ENCODE measurements at places on chromosomes 1 and 21.

DNA sequence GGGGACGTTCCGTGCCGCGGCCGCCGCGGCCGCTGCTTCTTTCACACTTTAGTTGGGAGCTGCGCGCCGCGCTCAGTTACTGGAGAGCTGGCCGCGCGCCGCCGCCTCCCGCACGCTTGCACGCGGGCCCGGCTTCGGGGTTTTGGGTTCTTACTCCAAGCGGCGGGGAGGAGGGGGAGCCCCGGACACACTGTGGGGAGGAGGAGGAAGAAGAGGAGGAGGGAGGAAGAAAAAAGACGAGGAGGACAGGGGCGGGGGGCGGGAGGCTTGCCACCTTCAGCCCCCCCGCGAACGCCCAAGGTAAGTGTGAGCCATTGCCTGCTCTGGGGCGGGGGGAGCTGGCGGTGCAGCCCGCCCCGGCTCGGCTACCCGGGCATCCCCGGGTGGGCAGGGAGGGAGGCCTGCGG, 243 bp downstream of the C1orf21 start:
- no peak for DNase-seq

DNA sequence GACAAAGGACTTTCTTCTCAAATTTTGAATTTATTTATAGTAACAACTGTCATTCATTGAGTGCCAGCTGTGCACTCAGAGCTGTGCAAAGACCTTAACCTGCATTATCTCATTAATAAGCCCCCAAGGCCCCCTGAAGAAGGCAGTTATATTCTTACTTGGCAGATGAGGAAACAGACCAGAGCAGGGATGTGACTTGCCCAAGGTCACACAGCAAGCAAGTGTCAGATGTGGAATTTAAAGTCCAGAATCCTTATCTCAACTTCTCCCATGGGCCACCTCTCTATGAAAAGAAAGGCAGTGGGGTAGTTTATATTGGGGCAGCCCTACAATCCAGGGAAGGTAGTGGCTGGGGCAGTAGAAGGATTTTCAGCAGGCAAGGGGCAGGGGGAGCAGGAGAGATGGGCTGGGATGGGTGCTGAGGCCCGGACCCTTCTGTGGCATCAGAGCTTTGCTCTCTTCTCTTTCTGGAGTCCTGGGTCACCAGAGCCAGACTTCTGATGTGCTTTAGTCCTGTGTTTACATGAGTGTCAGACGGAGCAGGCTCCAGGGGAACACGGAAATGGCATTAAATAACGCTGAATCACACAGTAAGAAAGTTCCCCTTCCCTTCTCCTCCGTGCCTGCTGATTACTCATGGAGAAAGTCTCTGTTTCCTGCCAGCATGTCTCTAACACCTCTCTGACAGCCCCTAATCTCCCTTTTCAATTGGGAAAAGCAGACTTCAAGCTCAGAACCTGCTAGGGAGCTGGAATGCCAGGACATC, 39.5 kb downstream of the EPHB2 start:
- no peak for DNase-seq

DNA sequence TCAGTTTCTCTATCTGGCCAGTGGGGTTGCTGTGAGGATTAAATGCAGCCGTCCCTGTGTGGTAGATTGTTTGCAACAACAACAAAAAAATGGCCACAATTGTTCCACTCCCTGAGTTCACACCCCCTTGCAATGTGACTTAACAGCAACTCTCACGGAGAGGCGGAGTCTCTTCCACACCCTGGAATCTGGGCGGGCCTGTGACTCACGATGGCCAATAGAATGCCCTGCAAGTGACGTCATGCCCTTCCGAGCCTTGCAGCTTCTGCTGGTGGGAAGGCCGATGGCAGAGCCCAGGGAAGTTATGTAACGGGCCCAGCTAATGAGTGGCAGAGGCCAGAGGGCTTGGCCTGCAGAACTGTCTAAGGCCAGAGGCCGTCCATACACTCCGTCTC, 87.9 kb downstream of the RIPK4 start:
- DNase-seq, result peak; percentile 30

DNA sequence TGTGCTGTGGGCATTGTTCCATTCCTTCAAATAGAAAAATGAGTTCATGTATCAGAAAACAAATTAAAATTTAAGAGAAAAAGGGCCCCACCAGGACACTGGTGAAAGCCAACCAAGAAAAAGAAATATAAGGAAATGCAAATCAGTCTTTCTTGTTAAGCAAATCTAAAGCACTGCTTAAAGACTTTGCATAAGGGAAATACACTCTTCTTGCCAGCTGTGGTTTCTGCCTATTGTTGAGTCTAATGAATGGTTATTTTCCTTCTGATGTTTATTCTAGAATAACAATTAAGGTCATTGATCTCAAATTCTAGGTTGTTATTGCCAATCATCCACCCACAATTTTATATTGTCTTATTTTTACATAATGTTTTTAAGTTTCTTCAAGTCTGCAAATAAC, 158.6 kb upstream of the SNX7 start:
- DNase-seq, result no peak

All from NCI-H748 treated with DMSO at 0.1 percent for 48 hours (cell line).